Gastrocnemius medialis (tissue), 4 donors: ENCODE measurements at places on chromosomes 12 and 14. TPM values are rescaled to one million over a fixed set of nuclear protein-coding genes. Genes with fewer than 3 reads are reported as not detected.

DNA sequence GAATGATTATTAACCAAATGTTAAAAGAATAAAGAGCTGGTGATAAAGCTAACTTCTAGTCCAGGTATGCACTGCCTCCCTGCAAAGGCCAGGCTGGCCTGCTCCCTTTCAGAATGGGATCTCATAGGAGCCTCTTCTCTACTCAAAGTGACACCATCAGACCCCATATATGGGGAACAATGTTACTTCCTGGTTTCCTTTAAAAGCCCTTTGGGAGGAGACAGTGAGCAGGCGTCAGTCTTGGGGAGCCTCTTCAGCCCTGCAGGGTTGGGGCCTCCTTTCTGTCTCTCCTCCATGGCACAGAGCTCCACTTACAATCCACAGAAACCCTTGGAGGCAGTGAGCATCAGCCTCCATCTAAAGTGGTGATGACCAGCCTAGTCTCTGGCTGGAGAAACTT lies 17.3 kb upstream of the GPRC5A start:
- H3K4me3 ChIP-seq: no peak overlapping the region
- H3K36me3 ChIP-seq: no peaks in the 10 kb centered on the region
- no peak for DNase-seq
- H3K27me3 ChIP-seq: no peaks in the 10 kb centered on the region

The GPR68 gene
- total RNA-seq: 0.07 TPM

The MYF5 gene
- 1.7 TPM for total RNA-seq

DNA sequence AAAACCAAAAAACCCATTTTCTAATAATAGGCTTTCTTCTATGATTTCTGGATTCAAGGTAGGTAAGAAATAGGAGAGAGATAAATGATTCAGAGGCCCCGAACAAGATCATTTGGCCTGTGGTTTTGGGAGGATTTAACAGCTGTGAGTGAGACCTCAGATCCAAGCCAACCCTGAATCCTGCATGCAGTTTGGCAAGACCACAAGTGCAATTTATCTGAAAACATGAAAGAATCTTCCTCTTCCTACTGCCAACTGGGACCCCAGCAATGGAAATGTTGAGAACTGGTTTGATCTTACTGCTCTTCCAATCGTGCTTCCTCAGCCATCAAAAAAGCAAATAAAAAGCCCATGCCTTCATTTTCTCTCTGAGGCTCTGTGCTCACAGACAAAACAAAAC lies 519.7 kb upstream of the TBX3 start:
- no peak overlapping the region for H3K4me3 ChIP-seq
- no peak for DNase-seq
- no peaks in the 10 kb centered on the region for H3K27me3 ChIP-seq
- H3K36me3 ChIP-seq: no peaks in the 10 kb centered on the region
- H3K27ac ChIP-seq: no peak overlapping the region

- no peak overlapping the region for H3K4me3 ChIP-seq
- H3K27ac ChIP-seq: no peak overlapping the region
- no peaks in the 10 kb centered on the region for H3K27me3 ChIP-seq
- no peak for DNase-seq
- H3K4me1 ChIP-seq: no peaks in the 10 kb centered on the region
Measured at GRCh38 chr14:51081209-51081608, 13.7 kb downstream of the TRIM9 start.

The GPRC5D gene
- not detected for total RNA-seq
